ENCODE measurements at places on chromosomes 4 and X. TPM values are rescaled to one million over a fixed set of nuclear protein-coding genes. Genes with fewer than 3 reads are reported as not detected.
A peak's percentile ranks its signal among the peaks of the same experiment; 100 is the strongest.

GRCh38 chr4:170047771-170048354 lies 21.7 kb upstream of the MFAP3L start:
- H3K4me3 ChIP-seq = no peak overlapping the region
- H3K36me3 ChIP-seq = no peaks in the 10 kb centered on the region
- DNase-seq = peak; percentile 71
- no peaks in the 10 kb centered on the region for H3K4me1 ChIP-seq
- no peak overlapping the region for H3K27ac ChIP-seq

DNA sequence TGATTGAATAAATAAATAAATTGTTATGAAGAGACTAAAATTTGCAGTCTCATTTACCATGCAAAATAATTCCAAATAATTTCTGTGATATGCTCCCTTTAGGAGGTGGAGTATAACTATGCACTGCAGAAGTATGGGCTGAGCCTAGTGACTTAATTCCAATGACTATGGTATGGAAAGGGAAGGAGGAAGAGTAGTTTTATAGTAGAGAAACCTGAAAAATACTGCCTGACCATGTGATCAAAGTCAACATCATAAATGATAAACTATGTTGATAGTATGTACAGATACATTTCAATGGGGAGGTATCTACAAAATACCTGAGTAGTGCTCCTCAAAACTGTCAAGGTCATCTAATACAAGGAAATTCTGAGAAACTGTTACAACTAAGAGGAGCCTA lies 14.6 kb downstream of the CXCL8 start:
- H3K27me3 ChIP-seq = no peaks in the 10 kb centered on the region
- no peak for DNase-seq
- H3K4me1 ChIP-seq = no peaks in the 10 kb centered on the region
- no peak overlapping the region for H3K4me3 ChIP-seq

Gene GC
- not detected for total RNA-seq

DNA sequence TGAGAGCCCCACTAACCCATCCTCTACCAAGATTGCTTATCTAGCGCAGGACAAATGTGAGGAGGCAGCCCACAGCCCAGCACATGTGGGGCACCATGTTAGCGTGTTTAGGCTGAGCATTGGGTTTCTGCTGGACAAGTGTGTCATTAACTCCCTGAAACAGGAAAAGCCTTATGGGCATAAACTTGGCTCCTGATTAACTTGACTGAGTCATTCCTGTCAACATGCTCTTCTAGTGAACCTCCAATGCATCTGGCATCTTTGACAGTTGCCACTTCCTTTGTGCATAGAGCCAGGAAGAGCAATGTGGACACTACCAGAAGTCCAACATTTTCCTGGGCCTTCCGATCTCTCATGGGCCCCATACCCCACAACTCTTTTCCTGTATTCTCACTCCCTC lies 2.5 kb downstream of the SPIN2A start:
- H3K27ac ChIP-seq = no peak overlapping the region
- H3K4me3 ChIP-seq = no peak overlapping the region
- DNase-seq = no peak
- H3K27me3 ChIP-seq = no peaks in the 10 kb centered on the region

DNA sequence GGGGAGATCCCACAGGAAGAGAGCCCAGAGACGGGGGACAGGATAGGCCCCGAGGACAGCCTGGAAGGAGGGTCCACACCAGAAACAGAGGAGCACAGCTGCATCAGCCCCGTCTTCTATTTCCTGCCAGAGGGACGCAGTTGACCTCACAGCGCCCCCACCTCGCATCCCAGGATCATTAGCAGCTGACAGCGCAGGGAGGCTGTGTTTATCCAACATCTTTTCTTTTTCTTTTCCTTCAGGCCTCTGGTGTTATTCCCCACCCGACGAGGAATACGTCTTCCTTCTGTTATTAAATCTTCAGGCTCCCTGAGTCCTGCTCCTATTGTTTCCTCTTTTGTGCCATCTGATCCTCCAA lies 75.4 kb downstream of the DCHS2 start:
- H3K27me3 ChIP-seq = no peaks in the 10 kb centered on the region
- no peak overlapping the region for H3K27ac ChIP-seq
- no peaks in the 10 kb centered on the region for H3K4me1 ChIP-seq
- no peak overlapping the region for H3K4me3 ChIP-seq
- DNase-seq = no peak
- no peaks in the 10 kb centered on the region for H3K36me3 ChIP-seq

DNA sequence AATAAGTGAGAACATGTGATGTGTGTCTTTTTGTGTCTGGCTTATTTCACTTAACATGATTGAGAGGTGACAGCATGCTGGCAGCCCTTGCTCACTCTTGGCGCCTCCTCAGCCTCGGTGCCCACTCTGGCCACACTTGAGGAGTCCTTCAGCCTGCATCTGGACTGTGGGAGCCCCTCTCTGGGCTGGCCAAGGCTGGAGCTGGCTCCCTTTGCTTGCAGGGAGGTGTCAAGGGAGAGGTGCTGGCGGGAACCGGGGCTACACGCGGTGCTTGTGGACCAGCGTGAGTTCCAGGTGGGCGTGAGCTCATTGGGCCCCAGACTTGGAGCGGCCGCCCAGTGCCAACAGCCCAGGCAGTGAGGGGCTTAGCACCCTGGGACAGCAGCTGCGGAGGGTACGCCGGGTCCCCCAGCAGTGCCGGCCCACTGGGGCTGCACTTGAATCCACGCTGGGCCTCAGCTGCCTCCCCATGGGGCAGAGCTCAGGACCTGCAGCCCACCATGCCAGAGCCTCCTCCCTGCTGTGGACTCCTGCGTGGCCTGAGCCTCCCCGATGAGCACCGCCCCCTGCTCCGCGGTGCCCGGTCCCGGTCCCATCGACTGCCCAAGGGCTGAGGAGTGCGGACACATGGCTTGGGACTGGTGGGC lies 658.6 kb downstream of the GRXCR1 start:
- H3K4me1 ChIP-seq = no peaks in the 10 kb centered on the region
- no peaks in the 10 kb centered on the region for H3K36me3 ChIP-seq
- H3K27me3 ChIP-seq = no peaks in the 10 kb centered on the region
- no peak overlapping the region for H3K27ac ChIP-seq

Gene USP17L5
- total RNA-seq = not detected

Gene NEUROG2
- 9.6 TPM for total RNA-seq

Measured in Karpas-422 (cell line).